ENCODE measurements at places on chromosomes 2 and 18. TPM values are rescaled to one million over a fixed set of nuclear protein-coding genes. Genes with fewer than 3 reads are reported as not detected.

DNA sequence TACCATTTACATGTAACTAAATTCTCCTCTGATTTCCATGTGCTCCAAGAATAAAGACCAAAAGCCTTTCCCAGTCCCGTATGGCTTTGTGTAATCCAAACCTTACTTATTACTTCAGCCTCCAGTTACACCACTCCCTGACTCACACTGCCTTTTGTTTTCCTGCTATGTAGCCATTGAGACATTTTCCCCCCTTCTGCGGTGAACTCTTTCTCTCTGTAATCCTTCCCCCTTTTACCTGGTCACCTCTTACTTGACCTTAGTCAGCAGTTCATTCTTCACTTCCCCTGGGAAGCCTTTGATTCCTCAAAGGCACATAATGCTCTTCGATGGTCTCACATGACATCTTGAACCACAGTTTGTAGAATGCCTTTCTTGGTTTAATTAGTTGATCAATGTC, 256.0 kb upstream of the FANCL start:
- DNase-seq, result no peak

DNA sequence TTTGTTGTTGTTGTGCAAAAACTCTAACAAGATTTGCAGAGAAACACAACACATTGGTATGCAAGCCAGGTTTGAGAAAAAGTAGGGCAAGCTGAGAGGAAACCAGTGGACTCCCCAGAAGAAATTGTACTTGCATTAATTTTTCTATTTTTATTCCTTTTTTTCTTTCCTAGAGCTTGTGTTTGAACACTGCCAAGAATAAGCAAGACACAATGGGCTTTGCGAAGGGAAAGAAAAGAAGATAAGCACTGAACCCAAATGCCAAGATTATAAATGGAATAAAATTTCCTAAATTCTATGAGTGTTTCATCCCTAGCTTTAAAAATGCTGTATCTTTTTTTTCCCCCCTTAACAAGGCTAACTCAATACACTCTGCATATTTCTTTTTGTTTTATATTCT, 17.0 kb upstream of the CYTIP start:
- DNase-seq, result no peak

DNA sequence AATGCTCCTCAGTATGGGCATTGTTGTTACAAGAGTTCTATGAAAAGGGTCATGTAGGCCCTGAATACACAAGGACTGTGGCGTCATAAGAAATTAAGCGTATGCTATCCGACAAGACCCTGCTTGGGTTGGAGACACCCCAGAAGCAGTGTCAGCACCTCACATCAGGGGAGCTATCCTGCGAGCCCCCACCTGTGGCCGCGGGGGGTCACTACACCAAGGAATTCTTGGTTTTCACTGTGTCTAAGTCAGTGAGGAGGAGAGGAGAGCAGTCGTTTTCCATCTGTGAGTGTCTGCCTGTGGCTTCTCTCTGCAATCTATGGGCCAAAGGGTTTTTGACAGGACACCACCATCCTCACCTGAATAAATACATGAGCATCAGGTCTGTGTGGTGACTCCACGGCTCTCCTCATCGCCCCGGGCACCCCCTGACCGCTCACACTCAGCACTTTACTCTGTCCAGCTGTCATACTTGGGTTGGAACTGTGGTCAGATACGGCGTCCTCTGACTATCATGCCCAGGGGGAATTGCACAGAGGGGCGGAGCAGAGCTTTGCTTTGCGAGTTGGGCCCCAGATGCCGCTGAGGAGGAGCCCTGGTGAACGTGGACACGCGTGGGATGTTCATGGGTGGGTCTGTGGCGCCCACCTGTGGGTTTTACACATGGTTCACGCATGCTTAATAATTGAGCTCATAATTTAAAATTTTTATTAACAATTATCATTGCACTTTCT, 235.5 kb downstream of the MYT1L start:
- no peak for DNase-seq

DNA sequence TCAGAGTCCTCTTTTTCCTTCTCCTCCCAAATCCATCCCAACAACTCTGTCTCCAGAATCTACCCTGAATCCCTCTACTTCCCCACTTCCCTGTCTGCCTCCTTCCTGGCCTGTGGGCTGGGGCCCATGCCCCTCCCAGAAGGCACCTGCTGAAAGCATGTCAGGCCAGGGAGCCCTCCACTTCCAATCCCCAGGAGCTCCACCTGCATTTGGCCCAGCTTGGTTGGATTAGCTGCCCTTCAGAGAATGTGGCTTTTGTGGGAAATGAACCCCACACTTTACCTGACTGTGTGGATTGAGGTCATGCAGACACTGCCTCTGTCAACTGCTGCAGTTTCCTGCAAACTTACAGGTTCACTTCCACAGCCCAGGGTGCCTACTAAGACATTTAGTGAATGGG, 58.5 kb downstream of the ACOXL start:
- DNase-seq, result no peak

Gene SP100
- 21.3 TPM for polyA plus RNA-seq

Gene MEP1B
- not detected for polyA plus RNA-seq

DNA sequence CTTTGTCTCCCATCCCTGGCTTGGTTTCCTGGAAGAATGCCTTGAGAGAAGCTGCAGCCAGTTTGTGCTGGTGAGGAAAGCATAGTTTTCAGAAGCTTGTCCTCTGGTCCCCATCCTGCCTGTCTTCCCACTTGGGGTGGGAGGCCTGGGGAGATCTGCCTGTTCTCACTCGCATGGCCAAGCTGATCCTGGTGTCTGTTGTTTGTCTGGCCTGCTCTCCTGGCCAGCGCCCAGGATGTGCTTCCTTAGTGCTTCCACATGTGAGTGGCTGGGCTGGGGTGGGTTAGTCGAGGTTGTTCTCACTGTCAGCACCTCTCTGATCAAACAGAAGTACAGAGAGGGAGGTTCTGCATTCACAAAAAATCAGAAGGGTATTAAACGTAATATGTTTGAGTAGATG, 49.5 kb downstream of the PTPRM start:
- DNase-seq, result peak; percentile 45

GRCh38 chr18:11284349-11284748, 135.0 kb upstream of the PIEZO2 start:
- DNase-seq, result no peak

- no peak for DNase-seq
These were observed 84.5 kb upstream of the ODC1 start for GRCh38 chr2:10532638-10533101.

Gene SANBR
- polyA plus RNA-seq, result 11.2 TPM

DNA sequence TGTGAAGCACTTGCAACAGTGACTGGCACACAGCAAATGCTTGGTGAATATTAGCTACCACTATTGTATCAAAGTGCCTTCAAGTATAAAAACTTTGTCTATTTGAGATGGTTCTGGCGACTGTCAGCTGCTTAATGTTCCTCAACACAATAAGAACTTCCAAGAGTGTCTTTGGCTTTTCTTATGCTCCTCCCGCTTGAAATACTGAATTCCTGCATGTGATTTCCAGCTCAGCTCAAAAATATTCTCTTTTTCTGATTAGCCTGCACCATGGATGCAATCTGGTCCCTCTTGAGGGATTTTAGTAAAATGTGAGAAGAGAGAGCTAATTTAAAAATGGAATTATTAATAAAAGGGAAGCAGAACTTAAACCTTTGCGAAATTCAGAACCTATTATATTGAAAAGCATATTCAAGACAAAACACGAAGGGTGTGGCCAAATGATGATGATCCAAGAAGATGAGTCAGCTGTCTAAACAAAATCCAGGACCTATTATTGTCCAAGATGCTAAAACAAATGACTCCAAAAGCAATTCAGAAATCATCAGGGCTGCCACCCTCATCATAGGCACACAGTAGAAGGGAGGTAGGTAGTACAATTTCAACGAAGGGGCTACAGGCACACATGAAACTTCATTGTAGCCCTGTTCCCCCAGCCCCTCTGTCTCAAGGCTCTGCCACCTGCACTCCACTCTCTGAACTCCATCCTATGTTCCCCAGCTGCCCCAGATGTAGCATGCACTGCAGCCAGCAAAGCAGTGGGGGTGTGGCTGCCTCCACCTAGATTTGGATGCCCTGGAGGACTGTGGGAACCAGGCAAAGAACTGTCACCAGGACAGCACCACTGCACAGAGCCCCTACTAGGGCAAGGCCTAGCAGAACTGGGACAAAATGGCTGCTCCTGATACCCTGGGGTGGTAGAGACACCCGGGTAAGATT, 190.1 kb downstream of the ZNF385B start:
- DNase-seq, result no peak

- DNase-seq, result no peak
These were observed 49.8 kb downstream of the FBLN7 start for GRCh38 chr2:112187805-112188596.

DNA sequence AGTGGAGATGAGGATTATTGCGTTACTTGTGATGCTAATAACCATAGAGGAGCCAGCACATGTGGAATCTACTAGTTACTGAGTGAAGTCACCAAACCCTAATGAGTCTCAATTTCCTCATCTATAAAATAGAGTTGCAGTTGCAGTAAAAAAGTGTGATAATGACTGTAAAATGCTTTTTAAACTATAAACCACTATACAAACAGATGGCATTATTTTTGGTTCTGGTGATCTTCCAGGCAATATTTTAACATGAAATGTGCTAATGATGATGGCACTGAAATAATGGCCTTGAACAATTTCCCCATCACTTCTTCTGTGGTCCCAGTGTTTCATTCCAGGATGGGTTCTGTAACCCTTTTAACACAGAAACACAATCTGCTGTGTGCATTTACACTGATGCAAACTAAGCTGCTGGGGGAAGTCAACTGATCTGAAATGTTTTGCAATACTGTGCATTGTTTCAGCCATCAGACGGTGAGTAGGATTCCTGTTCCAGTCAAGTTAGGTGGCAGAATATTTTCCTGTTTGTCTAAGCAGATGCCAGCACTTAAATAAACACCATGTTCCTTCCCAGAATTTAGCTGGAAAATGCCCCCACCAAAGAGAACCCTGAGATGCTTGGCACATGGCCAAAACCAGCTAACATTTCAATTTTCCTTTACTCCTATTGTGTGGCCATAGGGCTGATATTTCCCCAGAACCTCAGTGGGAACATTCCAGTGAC, 52.6 kb downstream of the TACR1 start:
- no peak for DNase-seq

DNA sequence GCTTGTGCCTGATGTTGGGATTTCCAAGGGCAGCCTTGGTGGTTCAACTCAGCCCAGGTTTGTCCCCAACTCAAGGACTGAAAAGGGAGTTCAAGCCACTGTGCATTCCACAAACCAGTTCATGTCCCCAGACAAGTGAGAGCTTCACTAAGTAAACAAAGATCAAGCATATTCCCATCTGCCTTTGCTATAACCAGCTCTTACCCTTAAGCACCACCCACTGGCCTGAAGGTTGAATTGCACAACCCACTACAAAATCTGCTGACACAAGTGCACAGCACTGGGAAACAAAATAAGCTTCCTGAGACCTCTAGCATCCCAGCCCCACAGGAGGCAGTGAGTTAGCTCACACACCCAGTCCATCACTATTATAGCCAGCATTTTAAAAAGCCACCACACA, 516.7 kb downstream of the NR4A2 start:
- DNase-seq, result no peak

Gene IL1RL2
- polyA plus RNA-seq, result 0.50 TPM

- DNase-seq, result no peak
These were observed 305.9 kb upstream of the SALL3 start for GRCh38 chr18:78673516-78674321.

DNA sequence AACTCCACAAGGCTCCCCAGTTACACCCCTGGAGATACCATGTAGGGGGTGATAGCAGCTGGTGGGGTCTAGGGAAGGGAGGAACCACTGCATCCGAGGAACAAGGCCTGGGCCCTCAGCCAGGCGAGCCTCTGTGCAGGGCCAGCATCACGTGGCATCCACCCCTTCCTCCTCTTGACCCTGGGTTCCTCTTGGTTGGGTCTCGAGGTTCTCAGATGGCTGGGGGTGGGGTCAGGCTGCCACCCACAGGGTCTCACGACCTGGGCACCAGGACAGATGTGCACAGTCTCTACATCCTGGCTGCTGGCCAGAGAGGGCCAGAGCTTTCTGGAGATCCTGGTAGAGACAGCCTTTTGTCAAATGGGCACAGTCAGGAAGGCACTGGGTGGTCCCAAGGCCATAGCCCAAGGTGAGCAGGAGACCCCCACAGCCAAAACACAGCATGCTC, 10.4 kb downstream of the HS6ST1 start:
- no peak for DNase-seq

GRCh38 chr2:197254776-197255530, 55.6 kb downstream of the ANKRD44 start:
- DNase-seq, result no peak

Gene REG3G
- not detected for polyA plus RNA-seq

DNA sequence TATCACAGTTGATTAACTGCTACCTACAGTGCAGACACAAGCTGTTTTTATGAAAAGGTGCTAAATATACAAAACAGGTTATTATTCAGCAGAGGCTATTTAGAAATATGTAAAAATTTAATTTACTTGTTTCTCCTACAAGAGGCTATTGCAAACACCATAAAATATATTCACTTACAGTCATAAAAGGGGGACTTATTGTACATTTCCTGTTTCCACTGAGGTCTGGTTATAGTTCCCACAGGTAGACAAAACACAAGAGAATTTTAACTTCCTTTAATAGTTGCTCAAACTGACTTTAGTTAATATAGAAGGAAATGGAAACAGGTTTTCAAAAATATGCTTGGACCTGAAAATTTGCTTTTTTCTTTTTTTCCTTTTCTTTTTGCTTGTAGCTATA, 40.0 kb upstream of the FRZB start:
- no peak for DNase-seq

DNA sequence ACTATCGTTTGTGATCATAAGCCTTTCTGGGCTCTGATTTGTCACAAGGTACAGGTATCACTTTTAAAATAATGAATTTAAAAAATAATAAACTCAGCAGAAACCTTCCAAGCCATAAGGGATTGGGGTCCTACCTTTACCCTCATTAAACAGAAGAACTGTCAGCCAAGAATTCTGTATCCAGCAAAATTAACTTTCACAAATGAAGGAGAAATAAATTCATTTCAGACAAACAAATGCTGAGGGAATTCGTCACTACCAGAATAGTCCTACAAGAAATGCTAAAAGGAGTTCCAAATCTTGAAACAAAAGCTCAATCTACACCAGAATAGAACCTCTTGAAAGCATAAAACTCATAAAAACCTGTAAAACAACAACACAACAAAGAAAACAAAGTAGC, 25.7 kb downstream of the L3MBTL4 start:
- no peak for DNase-seq

Gene AGXT
- polyA plus RNA-seq, result not detected

Gene LYPD6
- polyA plus RNA-seq, result 3.2 TPM

Gene TEX44
- not detected for polyA plus RNA-seq

Gene LHCGR
- polyA plus RNA-seq, result 0.23 TPM

Gene POTEC
- polyA plus RNA-seq, result not detected

- no peak for DNase-seq
These were observed 15.2 kb upstream of the TMEM37 start for GRCh38 chr2:119416299-119416923.

GRCh38 chr18:37534627-37535026, 31.0 kb downstream of the CELF4 start:
- no peak for DNase-seq
